KG1 (cell line): ENCODE measurements at places on chromosomes 3 and 15.

DNA sequence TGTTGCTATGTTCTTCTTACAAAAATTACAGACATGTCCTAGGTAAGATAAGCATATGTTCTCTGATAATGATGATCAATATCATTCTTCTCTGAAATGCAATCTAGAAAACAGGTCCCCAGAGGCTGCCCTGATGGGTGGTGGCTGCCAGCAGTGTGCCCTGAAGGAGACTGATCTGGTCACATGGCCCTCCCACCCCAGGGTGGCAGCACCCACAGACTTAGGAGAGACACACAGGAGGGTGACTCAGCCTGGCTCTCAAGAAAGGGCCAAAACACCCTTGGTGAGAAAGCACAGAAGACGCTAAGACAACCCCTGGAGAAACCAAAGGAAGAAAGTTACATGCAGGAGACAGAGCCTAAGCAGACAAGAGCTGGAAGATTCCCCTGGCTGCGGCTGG lies 203.7 kb downstream of the TJP1 start:
- DNase-seq: no peak

- no peak for DNase-seq
These were observed 467.4 kb downstream of the EPHB1 start for GRCh38 chr3:135262441-135262840.

DNA sequence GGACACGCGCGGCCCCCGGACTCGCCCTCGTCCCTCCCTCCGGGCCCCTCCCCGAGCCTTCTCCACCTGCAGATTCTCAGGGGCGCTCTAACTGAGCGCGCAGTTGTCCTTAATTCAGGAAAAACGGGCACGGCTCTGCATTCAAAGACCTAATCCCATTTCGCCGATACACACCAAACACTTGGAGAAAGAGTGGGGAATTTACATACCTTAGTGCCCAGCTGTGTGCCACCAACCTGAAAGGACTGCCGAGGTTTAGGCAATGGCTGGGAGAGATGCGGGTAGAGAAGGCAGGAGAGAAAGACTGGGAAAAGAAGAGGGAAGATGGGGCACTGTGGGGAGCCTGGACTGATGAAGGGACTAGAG lies 21.8 kb downstream of the IGDCC3 start:
- no peak for DNase-seq

- DNase-seq: no peak
These were observed 7.7 kb upstream of the HDGFL3 start for GRCh38 chr15:83215306-83215705.

DNA sequence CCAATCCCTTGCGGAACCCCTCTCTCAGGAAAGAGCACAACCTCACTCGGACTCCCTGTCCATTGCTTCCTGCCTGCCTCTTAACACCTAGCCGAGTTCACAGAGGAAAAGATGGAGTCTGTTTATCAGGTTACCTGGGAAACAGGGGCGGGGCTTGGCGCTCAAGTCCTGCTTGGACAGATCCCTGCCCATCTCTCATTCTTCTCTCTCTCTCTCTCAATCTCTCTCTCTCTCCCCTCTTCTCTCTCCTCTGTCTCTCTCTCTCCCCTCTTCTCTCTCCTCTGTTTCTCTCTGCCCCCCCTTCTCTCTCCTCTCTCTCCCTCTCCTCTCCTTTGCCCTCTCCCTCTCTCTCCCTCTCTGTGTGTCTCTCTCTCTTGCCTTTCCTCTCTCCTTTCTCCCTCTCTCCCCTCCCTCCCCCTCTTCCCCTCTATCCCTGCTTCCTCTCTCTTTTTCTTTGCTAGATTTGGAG lies at the start of gene EFHB:
TSS of gene EFHB (minus strand) at position 120 of the 469 bp plus-strand sequence. CDS start 199 bp downstream, outside the sequence.
- no peak for DNase-seq

DNA sequence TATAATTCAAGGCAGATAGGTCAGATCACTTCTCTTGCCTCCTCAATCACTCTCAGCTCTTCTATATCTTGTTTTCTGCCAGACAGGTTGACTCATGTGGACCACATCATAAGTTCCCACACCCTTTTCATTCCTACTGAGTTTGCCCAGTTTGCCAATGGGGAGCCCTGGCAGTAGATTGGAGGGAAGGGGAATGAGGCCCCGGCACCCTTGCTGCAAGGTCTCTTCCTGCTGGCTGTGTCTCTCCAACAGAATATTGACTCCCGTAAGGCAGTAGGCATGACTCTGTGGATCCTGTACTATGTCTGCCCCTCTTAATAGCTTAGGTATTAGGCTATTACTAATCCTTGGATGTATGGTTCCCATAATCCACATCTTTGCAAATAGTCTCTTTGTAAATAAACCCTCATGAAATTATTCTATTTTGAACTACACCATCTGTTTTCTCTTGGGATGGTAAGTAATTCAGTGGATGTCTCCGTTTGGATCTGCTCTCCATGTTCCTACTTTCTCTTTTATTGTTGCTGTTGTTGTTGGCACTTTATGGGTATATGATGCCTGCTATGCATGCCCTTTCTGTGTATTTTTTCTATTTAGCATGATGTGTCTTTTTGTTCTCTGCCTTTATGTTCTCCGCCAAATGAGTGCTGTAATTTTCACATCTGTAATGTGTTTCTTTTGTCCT lies 65.5 kb upstream of the DCBLD2 start:
- DNase-seq: no peak

DNA sequence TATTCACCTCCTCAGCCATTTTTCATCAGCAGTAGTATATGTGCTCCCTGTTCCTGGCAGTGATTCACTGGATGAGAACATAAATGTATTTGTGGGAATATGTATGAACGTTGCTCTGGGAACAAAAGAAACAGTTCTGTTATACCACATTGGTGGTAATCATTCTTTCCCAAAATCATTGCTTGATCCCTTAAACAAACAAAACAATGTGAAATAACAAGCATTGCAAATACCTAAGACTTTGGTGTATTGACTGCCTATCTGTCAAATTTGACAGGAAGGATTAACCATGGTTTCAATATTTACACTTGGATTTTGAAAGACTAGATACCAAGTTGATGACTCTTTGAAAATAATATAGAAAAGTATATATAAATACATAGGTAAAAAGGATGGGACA lies 284.1 kb downstream of the FHIT start:
- no peak for DNase-seq

- DNase-seq: no peak
These were observed 1092.5 kb upstream of the EPHA6 start for GRCh38 chr3:95721938-95722337.

DNA sequence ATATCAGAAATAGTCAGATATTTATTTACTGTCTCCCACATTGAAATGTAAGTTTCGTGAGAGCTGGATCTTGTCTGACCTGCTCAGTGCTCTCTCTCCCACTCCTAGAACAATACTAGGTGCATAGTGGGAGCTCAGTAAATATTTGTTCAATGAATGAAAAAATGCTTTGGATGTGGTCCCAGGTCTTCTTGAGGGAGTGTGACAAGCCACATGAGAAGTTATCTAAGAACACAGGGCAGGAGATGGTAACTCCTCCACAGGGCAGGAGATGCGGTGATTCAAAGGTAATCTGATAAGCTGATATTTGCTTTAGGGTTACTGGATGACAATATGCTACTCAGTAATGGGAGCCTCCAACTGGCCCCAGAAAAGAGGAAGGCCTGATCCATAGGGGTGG lies 25.8 kb upstream of the PLA2G4E start:
- DNase-seq: no peak

- no peak for DNase-seq
These were observed 45.4 kb downstream of the COMMD2 start for GRCh38 chr3:149706905-149707304.

DNA sequence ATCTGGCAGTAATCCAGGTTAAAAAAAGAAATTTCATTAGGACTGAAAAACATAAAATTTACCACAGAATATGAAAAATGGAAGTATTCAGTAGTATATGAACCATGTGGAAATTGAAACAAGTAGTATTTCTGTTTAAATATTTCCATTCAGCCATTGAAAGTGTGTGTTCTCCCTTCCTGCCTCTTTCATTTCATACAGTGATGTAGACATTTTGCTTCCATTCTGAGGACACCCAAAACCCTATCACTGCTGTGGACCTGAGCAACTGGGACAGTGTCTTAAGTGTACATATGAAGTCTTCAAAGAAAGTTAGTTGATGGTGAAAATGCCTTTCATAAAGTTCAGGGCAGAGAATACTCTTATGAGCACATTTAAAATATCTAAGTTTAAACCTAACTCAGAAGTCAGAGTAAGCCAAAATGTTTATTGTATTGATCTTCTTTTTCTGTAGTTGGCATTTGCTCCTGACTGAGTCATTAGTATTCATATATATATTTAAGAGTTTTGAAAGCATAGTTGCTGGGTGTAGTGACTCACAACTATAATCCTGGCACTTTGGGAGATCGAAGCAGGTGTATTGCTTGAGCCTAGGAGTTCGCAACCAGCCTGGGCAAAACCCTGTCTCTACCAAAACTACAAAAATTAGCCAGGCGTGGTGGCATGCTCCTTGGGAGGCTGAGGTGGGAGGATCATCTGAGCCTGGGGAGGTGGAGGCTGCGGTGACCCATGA lies 198.8 kb downstream of the KLHL25 start:
- DNase-seq: no peak

DNA sequence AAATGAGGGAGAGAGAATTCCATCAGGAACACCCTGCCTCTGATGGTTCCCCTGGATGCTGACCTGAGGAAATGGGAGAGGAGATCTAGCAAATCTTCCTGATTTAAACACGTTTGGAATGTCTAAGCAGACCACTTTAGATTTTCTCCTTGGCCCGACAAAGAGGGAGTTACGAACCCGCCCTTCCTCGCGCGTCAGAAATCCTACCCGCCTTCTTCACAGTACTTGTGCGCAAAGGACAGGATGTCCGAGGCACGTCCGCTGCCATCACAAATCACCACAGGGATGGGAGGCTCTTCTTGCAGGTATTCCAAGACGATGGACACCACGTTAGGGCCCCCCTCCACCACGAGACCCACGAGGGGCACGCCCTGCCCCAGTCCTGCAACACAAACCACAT lies 38.6 kb downstream of the TRPM1 start:
- DNase-seq: no peak

DNA sequence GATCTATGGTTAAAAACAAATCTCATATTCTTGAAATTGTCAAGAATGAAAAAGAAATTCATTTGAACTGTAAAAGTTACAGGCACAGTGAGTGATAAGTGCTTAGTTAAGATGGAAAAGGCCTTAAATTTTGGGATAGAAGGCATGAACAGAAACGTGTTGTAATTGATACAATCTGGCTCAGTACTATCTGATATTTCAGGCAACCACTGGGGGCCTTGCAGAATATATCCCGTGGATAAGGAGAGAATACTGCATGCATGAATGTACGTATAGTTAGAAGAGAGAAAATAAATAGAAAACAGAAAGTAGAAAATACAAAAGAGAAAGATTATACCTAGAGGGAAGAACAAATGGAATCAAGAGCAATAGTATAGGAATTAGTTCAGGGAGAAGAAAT lies 741.4 kb upstream of the CCDC54 start:
- DNase-seq: no peak

DNA sequence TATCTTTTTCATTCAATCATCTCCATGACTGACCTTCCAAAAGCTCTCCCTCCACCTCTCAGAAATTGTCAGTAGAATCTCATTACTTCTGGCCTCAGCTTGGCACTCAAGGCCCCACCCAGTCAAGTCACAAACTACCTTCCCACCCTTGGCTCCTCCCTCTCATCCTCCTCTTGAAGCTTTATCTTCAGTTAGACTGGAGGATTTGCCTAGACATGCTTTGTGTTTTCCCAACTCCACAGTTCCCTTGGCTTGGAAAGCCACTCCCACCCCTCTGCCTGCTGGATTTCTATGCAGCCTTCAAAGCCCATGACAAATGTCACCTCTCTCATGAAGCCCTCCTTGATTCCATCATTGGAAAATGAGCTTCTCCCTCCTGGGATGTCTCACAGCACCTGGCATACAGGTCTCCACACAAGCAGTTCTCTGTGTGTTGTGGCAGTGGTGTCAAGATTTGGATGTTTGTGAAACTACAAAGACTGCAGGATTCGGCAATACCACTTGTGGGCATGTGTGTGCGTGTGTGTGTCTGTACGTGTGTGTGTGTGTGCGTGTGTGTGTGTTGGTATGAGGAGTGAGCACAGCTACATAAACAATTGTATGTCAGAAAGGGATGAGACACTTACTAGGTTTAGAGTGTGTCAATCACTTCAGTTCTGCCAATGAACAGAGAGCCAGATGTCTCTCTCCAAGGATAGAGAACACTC lies 45.3 kb upstream of the VPS8 start:
- DNase-seq: no peak

GRCh38 chr15:72468103-72468502 lies 6.0 kb upstream of the ARIH1 start:
- DNase-seq: no peak

GRCh38 chr3:50473768-50474167 lies 29.7 kb downstream of the CACNA2D2 start:
- DNase-seq: no peak

DNA sequence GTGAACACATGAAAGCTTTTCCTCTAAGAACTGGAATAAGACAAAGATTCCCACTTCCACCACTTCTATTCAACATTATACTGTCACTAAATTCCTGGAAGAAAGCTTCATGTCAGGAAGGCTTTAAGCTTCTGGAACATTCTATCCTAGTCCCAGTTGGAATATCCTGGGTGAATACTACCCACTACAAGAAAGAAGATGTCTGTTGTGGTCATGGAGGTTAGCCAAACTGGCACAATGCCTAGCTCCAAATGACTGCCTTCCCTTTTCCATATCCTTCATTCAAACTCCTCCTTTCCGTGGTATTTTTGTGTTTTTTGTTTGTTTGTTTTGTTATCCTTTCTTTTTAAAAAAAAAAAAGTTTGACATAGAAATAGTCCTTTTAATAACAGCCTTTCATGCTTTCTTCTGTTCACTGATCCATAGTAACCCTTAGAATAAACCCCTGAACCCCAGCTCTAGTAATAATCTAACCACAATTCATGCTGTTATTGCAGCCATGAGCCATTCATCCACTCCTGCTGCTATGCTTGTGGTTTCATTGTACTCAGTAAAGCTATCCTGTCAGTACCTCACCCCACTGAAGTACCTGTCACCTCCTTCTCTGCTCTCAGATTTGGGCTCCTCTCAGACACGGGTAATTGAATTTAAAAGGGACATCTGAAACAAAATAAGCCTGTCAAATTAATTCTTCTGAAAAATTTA lies 447.5 kb downstream of the IGSF11 start:
- DNase-seq: no peak

- no peak for DNase-seq
These were observed 14.0 kb downstream of the H1-8 start for GRCh38 chr3:129556890-129557547.

GRCh38 chr3:194185221-194185620 lies 49.3 kb downstream of the HES1 start:
- DNase-seq: no peak

- no peak for DNase-seq
These were observed 166.2 kb downstream of the CHDH start for GRCh38 chr3:53680028-53680427.

GRCh38 chr3:153469162-153469561 lies 307.1 kb downstream of the RAP2B start:
- DNase-seq: no peak

GRCh38 chr15:56869573-56869972 lies 48.9 kb upstream of the TCF12 start:
- DNase-seq: no peak

GRCh38 chr3:36484386-36484785 lies 104.1 kb downstream of the STAC start:
- no peak for DNase-seq

- DNase-seq: peak; percentile 64
These were observed 1.4 kb upstream of the PARP14 start for GRCh38 chr3:122679085-122679881.
